Stimulated activated CD8-positive, alpha-beta memory T cell treated with anti-CD3 and anti-CD28 coated beads, Interleukin-7, amount 100 ng/mL, for 48 hours (primary cell): ENCODE measurements at places on chromosomes 3 and 15.

DNA sequence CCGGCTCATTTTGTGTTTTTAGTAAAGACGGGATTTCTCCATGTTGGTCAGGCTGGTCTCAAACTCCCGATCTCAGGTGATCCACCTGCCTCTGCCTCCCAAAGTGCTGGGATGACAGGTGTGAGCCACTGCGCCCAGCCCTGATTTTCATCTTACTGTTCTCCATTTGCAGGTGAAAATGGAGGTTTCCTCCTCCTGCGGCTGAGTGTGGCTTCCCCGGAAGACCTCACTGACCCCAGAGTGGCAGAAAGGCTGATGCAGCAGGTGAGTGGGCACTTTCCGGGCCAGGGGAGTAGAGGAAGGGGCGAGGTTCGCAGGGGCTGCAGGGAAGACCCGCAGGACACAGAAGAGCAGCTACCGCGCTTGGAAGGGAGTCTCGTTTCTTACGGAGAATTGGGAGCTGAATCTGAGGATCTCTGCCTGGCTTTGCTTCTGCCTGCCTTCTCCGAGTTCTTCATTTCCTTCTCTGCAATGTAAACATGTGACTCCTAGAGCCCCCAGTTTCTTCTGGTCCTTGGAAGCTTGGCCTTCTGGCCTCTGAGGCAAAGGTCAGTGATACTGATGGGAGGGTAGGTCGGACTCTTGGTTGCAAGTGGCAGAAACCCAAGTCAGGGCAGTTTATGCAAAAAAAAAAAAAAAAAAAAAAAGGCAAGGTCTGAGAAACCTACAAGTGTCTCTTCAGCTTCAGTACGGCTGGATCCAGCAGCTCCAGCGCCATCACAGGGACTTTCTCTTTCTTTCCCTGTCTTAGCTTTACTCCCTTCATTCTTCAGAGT lies 8.9 kb downstream of the MUC20 start:
- DNase-seq, result no peak

DNA sequence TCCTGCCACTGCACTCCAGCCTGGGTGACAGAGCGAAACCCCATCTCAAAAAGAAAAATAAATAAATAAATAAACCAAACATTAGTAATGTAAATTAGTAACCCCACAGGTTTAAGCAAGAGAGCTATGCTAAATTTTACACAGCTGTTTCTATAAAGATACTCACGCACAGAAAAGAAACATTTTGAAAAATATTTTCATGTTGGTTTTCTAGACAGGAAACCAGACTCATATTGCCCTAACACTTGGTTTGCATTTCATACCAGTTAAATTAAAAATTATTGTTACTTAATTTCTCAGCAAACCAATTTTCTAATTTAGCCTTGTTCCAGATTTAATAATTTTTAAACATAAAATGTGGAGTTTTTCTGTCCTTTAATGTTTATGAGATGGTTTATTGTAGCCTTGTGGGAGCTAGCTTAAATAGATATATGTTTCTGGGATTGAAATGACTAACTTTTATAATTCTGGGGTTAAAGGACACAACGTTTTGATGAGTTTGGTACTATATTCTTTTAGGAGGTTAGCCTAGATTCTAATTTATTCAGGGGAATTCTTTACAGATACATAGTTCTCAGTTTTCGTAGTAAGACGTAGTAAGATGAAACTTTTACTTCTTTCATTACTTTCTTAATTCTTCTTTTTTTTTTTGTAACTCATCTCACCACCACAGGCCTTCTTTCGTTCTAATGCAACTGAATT lies 42.6 kb upstream of the SLC4A7 start:
- DNase-seq, result no peak

- DNase-seq, result no peak
Measured at GRCh38 chr15:58777107-58777506, 6.0 kb downstream of the MINDY2 start.

DNA sequence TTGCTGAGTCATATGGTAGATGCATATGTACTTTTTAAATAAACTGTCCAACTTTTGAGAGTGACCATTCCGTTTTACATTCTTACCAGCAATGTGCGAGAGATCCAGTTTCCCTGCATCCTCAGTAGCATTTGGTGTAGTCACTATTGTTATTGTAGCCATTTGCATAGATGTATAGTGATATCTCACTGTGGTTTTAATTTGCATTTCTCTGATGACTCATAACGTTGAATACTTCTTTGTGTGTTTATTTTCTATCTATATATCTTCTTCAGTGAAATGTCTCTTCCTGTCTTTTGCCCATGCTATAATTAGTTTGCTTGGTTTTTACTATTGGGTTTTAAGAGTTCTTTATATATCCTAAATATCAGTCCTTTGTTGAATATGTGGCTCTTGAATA lies 255.7 kb upstream of the GRM7 start:
- no peak for DNase-seq

DNA sequence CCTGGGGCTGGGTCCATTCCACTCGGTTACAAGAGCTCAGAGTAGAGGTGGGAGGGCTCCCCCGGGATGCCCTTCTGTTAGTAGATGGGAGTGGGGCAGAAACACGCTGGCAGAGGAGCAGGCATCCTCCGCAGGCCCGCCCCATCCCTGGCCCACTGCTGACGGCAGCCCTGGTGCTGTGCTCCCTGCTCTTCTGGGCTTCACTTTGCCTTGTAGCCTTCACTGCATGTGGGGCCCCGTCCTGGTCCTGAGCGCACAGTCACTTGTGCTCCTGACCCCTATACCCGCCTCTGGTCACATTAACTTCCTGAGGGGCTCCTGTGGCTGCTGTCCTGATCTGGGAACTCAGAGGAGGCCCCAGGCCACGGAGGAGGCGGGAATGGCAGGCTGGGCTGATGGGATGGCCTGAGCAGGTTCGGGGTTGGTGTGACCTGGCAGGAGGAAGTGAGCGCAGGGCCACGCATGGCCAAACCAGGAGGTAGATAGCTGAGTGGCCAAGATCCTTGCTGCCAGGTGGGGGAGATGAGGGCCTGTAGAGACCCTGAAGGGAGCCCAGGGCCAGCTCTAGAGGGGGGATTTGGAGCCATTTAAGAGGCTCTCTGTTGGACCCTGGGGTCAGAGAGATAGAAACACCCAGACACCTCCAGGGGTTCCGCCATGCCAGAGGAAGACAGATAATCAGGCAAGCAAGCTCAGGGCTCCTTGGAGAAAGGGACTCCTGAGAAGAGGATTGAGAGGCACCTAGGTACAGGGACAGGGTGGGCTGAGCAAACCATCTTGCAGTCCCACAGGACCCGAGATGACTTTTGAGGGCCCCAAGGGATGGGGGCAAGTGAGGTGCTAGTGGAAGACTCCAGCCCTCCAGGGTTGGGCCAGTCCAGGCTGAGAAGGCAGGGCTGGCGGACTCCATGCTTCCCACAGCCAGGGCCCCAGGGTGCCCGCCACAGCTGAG lies 92.2 kb upstream of the PRR23E start:
- DNase-seq, result no peak

DNA sequence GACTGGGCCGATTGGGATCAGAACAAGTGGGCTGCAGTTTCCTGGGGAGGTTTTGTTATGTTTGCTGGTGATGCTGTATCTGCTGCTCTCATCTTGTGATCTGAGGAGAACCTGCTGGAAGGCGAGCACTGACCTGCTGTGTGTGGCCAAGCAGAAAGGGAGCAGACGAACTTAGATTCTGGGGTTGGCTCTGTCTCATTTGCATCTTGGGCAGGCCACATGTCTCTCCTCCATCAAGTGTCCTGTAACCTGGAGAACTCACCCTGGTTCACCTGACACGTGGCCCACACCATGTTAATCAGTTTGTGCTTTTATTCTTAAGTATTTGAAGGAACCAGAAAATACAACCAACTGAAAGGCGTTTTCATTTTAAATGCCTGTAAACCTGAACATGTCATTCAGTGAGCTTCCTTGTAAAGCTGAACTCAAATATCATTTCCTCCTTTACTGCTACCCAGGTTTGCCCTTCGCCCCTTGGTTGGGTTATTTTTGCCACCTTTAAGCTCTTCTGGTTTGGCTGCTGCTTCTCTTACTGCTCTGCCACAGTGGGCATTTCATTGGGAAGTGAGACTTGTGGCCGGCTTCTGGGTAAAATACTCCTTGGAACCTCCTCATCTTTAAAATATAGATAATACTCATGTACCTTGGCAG lies 33.5 kb upstream of the TRAK1 start:
- no peak for DNase-seq

DNA sequence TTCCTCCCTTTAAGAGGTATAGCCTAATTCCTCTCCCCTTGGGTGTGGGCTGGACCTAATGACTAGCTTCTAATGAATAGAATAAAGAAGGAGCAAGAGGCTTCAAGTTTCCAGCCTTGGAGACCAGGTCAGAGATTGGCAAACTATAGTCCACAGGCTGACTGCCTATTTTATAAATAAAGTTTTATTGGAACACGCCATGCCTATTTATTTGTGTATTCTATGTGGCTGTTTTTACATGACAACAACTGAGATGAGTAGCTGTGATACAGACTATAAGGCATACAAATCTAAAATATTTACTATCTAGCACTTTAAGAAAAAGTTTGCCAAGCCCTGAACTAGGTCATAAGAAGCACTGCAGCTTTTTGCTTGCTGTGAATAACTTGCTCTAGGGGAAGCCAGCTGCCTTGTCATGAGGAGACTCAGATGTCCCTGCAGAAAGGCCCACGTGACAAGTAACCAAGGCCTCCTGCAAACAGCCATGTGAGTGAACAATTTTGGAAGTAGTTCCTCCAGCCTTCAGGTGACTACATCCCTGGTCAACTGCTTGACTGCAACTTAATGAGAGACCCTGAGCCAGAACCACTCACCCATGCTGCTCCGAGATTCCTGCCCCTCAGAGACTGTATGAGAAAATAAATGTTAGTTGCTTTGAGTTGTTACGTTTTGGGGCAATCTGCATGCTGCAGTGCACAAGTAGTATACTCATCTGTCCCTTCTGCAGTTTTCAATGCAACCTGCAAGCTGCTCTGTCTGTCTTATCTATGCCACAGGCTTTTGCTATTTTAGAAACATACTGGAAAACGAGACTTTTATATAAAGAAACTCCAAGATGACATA lies 21.1 kb upstream of the MAP3K13 start:
- DNase-seq, result no peak

- no peak for DNase-seq
Measured at GRCh38 chr3:54663501-54664011, 264.3 kb downstream of the LRTM1 start.
